Activated CD8-positive, alpha-beta memory T cell treated with anti-CD3 and anti-CD28 coated beads for 1 hour (primary cell): ENCODE measurements at places on chromosomes 5 and 9.

DNA sequence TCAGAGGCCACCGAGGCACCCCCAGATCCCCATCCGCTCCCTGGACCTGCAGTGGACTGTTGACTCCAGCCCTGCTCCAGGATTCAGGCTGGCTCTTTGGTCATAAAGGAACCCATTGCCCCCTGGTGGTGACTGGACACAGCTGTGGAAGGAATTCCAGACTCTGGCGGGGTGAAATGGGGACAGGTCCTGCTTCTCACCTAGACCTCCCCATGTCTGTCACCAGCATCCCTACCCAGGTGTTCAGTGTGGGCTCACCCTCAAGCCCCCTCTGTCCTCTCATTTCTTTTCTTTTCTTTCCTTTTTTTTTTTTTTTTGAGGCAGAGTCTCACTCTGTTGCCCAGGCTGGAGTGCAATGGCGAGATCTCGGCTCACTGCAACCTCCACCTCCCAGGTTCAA is 25.5 kb upstream of the STXBP1 start:
- DNase-seq = peak; percentile 35

DNA sequence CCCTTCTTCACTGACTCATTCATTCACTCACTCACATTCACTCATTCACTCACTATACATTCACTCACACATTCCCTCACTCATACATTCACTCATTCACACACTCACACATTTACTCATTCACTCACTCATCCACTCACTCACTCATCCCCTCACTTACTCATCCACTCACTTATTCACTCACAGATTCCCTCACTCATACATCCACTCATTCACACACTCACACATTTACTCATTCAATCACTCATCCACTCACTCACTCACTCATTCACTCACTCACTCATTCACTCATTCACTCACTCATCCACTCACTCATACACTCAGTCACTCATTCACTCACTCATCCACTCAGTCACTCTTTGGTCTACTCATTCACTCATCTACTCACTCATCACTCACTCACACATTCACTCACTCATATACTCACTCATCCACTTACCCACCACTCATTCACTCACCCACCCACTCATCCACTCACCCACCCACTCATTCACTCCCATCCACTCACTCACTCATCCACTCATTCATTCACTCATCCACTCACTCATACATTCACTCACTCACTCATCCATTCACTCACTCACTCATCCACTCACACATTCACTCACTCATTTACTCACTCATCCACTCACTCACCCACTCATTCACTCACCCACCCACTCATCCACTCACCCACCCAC is 27.2 kb downstream of the WNK2 start:
- DNase-seq = no peak

GRCh38 chr9:127180457-127181314 is 58.3 kb upstream of the ANGPTL2 start:
- DNase-seq = no peak

DNA sequence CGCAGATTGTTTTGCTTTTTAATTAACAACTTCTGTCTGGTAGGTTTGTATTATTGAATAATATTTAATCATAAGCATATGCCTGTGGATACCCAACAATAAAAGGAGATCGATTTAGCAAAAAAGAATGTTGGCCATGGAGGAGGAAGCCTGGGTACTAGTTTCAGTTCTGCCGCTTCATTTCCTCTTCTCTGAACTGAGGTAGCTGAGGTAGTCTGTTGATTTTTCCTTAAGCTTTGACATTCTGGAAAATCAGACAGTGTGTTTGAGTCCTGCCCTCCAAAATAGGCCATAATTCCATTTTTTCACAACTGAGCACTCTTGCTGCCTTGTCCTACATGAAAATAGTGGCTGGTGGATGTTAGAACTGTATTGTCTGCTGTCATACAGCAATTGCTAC is 6.0 kb upstream of the GPR21 start:
- no peak for DNase-seq

GRCh38 chr9:90057361-90057760 is 452.5 kb downstream of the GADD45G start:
- DNase-seq = no peak

DNA sequence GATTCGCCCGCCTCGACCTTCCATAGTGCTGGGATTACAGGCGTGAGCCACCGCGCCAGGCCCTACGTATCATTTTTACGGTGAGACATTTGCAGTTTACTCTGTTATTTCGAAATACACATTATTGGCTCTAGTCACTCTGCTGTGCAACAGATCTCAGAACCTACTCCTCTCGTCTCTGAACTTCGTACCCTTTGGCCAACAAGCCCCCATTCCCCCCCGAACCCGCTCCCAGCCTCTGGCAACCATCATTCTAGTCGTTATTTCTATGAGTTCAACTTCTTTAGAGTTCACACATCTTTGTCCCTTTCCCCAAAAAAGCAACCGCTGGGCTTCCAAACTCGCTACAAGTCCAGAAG is 735 bp downstream of the PTGR1 start:
- DNase-seq = no peak

DNA sequence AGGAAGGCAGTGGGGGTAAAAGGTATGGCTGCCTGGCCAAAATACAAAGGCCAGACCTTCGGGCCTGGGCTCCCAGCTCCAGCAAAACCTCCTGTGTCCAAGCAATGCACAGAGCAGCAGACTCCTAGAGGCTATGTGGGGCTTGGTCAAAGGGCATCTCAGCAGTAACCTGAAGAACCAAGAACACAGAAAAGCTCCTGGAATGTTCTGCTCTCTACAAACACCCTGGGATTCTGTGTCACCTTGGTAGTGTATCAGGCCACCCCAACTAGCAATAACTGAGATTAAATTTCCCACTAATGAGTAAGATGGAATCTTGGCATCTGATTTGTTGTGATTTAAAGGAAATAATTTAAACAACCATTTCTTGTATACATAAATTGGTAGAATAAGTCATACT is 158.6 kb downstream of the GLIS3 start:
- no peak for DNase-seq

GRCh38 chr9:12954441-12954840 is 179.6 kb downstream of the LURAP1L start:
- DNase-seq = no peak

GRCh38 chr9:110173322-110173642 is 34.7 kb downstream of the C9orf152 start:
- no peak for DNase-seq

- DNase-seq = no peak
Observed at GRCh38 chr9:90095682-90096081, 490.9 kb downstream of the GADD45G start.

- DNase-seq = no peak
Observed at GRCh38 chr5:95530416-95530815, 24.4 kb downstream of the SKIC3 start.

DNA sequence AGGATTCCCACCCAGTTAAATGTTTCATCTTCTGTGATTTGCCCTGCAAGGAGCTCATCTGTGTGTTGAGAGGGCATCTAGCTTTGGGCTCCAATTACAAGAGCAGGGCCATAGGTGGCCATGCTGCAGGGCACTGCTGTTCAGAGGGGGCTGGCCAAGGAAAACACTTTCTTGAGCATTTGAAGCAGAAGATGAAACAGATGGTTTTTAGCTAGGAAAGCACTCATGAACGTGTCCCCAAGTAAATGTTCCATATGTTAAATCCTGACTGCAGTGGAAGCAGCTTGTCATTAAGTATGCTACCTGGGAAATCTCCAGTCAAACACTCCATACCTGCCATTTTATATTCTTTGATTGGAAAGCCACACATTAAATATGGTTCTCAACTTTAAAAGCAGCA is 176.6 kb downstream of the FBXL7 start:
- no peak for DNase-seq

DNA sequence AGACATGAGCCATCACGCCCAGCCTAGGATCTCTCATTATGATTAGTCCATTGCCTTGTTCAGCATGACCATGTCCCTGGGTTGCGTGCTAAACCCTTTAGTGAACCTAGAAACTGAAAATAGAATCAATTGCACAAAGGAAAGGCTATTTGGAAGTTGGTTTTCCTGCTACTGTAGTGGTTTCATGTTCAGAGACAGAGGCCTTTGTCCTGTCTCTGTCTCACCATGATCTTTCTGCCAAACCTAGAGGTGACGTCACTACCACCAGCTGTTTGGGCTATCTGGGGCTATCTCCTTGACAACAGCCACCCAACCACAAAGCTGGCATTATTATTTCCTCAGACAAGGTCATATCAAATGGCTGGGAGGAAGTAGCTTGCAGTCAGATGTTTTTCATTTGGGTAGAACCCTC is 4.0 kb upstream of the CDK5RAP2 start:
- no peak for DNase-seq

- DNase-seq = no peak
Observed at GRCh38 chr5:43620944-43621505, 18.0 kb downstream of the NNT start.

DNA sequence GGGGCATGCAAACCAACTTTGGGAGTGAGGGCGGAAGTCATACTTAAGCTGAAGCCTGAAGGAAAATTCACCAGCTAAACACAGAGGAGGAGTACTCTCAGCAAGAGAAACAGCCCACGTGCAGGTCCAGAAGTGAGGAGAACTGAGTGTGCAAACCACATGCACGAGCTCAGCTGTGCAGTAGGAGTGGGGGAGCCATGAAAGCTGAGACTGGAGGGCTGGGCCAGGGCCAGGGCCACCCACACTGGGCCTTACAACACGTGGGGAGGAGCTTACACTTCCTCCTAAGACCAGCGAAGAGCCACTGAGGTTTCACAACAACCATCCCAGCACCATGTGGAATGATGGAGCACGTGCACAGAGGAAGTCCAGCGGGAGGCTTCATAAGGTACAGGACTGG is 9.3 kb upstream of the WWC1 start:
- no peak for DNase-seq

DNA sequence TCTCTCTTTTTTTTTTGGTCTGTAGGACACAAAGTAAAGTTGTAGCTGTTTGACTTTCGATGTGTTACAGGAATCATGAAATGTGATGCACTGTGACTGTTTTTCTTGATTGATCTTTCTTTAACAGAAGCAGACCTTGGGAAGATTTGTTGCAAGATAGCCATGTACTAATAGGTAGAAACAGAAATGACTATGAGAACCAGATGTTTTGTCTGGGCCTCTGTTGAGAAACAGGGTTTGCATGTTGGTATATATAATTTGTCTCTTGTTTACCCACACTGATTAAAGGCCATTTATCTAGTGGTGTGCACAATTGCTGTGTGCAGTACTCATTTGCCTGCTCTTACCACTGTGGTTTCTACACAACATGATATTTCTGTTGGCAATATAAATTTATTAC is 125.1 kb downstream of the HACD4 start:
- no peak for DNase-seq

DNA sequence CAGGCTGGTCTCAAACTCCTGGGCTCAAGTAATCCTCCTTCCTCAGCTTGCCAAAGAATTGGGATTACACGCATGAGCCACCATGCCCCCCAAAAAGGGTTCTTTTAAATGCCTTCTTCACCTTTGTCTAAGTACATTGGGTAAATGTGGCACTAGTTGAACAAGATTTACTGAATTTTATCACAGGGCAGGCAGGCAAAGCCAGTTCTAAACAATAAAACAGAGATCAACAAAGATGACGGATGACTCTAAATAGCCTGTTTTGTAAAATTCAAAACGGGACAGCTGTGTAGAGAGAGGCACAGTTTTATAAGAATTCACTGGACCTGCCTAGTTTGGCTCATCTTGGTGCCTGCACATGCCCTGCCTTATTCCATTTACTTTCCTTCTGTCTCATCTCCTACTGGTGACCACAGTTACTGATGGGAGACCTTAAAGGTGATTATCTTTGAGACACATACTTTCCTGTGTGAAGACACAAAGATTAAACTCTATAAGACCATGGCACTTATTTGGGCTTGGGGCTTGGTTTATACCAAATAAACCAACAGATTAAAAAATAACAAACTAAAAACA is 149.6 kb upstream of the DMRT1 start:
- DNase-seq = no peak
